Endothelial cell of umbilical vein (primary cell): ENCODE measurements at places on chromosomes 16 and 17. TPM values are rescaled to one million over a fixed set of nuclear protein-coding genes. Genes with fewer than 3 reads are reported as not detected.
A peak's percentile ranks its signal among the peaks of the same experiment; 100 is the strongest.

The STX8 gene
- 67.3 and 68.0 TPM in 2 replicates for total RNA-seq

The P2RX1 gene
- not detected in 2 replicates for total RNA-seq

The CIBAR2 gene
- not detected in 2 replicates for total RNA-seq

The SLC47A2 gene
- total RNA-seq, result not detected in 2 replicates

The CYB5B gene
- total RNA-seq, result 169 and 176 TPM in 2 replicates

The VPS4A gene
- 34.8 and 37.1 TPM in 2 replicates for total RNA-seq

The BANP gene
- total RNA-seq, result 33.2 and 33.8 TPM in 2 replicates

The ABCC11 gene
- not detected in 2 replicates for total RNA-seq

The FOXL1 gene
- total RNA-seq, result 3.8 and 4.2 TPM in 2 replicates

The TIMP2 gene
- total RNA-seq, result 280 and 318 TPM in 2 replicates

The ZNF594 gene
- total RNA-seq, result 5.0 and 5.8 TPM in 2 replicates

The LPCAT2 gene
- 72.9 and 79.1 TPM in 2 replicates for total RNA-seq

The SDR42E2 gene
- 0.13 and 0.21 TPM in 2 replicates for total RNA-seq

The SLC52A1 gene
- total RNA-seq, result not detected in 2 replicates

The CCL4 gene
- not detected in 2 replicates for total RNA-seq

DNA sequence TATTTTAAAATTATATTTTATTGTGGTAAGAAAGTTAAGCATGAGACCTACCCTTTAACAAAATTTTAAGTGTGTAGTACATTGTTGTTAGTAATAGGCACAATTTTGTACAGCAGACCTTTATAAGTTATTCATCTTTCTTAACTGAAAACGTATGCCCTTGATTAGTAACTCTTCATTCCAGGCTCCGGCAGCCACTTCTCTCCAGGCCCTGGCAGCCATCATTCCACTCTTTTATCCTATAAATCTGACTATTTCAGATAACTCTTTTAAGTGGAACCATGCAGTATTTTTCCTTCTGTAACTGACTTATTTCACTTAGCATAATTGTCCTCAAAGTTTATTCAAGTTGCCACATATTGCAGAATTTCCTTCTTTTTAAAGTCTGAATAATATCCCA is 348.2 kb downstream of the CDH11 start:
- no peak for DNase-seq

DNA sequence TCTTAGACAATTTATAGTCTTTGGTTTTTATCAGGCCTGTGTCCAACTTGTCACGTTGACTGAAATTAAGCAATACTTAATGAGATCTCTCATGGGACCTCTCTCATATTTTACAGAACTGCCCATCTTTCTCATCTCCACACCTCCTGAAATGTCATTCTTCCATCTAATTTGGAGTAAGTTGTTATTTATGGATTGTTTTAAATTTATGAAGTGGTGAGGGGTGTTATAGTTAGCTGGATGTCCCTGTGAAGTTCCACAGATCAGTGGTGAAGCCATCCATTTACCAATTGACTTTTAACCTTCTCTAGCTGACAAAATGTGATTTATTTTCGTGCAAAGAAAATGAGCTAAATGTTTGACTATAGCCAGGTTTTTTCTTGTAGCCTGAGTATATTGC is 824.9 kb downstream of the KCNJ2 start:
- no peak for DNase-seq

GRCh38 chr17:68060336-68060735 is 24.8 kb downstream of the KPNA2 start:
- no peak for DNase-seq

- DNase-seq, result no peak
Observed at GRCh38 chr17:9893411-9894012, 11.6 kb downstream of the RCVRN start.

DNA sequence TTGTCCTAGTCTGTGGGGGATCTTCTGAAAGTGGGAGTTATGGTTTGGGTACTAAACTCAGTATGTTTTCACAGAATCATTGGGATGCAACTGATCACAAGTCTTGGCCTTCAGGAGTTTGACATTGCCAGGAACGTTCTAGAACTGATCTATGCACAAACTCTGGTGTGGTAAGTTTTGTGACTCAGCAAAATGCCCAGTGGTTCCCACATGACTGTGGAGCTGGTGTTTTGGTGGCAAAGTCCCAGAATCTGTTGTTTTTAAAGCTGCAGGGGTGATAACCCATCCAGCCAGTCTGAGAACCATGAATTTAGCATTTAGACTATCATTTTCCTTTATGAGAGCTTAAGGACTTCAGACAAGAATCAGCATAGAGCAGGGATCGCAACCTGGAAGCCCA is 40.6 kb downstream of the GDE1 start:
- no peak for DNase-seq

DNA sequence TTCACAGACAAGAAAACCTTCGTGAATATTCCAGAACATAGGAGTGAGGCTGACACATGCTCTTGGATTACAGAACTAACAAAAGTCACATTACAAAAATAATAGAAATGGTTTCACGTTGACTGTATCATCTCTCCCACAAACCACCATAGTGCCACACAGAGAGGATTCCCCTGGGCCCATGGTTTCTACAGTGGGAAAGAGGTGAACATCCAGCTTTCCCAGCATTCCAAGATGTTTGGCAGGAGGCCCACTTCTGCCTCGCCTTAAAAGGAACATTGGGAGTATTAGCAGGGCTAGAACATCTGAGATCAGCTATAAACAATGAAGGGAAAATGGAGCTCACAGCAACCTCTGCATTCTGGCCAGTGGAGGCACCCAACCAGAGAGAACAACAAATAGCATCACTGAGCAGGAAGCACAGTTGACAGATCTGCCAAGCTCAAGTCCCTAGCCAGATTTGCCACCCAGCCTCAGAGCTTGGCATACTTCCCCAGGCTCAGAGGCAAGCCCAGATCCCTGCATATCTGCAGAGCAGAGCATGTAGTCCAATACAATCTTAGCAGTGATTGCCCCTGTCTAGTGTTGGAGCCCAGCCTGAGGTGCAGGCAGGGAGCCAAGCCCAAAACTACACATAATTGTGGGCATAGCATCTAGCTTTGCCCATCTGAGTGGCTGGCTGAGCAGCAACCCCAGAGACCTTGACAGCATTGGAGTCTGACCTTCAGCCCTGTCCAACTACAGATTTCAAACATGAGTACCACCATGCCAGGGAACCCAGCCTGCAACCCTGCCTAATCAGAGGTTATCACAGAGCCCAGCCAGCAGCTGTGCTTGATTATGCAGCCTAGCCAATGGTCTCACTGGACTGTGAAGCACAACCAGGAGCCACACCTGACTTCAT is 260.4 kb downstream of the CEP112 start:
- no peak for DNase-seq

- peak; percentile 79 for DNase-seq
Observed at GRCh38 chr17:44385287-44386181, 3.9 kb downstream of the ITGA2B start.

DNA sequence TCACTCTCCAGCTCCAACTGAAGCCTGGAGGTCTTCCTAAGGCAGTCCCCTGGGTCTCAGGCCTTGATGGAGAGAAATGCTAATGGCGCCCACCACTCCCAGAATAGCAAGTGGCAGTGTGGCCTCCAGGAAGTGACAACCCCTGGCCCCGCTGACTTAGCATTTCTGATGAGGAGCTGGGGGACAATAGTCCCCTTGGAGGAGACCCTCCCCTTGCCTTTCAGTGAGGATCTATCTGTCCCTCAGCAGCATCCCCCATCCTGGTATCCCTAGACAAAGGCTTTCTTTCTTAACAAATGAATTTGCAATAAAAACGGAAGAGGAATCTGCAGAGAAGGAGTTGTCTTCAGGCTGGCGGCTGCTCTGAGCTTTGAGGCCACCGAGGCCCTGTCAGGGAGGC is 68.8 kb downstream of the LITAF start:
- no peak for DNase-seq

- DNase-seq, result peak; percentile 16
Observed at GRCh38 chr17:78653382-78653781, 76.2 kb upstream of the DNAH17 start.

- DNase-seq, result no peak
Observed at GRCh38 chr16:69190598-69190997, 3.6 kb downstream of the SNTB2 start.

DNA sequence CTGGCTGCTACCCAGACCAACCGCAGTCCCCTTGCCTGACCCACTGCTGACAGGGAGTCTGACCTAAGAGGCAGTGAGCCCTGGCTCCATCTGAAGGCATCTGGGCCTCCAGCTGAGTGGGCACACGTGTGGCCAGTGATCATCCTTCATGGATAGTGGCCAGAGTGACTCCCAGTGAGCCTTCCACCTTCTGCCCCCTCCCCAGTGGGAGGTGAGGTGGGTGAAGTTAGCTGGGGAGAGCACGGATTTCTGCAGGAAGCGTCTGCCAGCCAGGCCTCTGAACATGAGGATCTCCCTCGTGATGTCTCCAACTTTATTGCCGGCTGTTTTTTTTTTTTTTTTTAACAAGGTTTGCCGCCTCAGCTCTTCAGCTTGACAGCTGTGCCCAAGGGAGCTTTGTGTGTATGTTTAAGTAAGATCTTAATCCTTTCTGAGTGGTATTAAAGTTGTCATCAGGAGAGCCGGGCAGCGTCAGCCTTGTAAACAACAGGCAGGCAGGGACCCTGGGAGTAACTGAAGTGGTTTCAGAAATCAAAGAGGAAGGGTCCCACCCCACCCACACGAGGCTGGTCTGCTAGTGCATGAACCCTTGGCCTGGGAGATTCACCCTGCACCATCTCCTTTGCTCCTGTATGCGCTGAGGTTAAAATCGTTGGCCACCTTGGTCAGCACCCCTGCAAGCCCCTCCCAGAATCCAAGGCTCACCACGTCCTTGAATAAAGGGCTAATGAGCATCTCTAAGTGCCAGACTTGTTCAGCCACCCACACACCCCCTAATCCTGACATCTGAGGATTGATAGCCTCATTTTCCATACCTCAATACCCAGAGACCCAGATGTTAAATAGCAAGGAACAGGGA is 33.3 kb downstream of the RHBDL3 start:
- no peak for DNase-seq

- DNase-seq, result no peak
Observed at GRCh38 chr17:27471321-27472269, 15.3 kb downstream of the KSR1 start.

GRCh38 chr16:73151225-73151624 is 103.3 kb upstream of the ZFHX3 start:
- DNase-seq, result no peak
